ENCODE measurements at places on chromosomes 4 and X.
A peak's percentile ranks its signal among the peaks of the same experiment; 100 is the strongest.

DNA sequence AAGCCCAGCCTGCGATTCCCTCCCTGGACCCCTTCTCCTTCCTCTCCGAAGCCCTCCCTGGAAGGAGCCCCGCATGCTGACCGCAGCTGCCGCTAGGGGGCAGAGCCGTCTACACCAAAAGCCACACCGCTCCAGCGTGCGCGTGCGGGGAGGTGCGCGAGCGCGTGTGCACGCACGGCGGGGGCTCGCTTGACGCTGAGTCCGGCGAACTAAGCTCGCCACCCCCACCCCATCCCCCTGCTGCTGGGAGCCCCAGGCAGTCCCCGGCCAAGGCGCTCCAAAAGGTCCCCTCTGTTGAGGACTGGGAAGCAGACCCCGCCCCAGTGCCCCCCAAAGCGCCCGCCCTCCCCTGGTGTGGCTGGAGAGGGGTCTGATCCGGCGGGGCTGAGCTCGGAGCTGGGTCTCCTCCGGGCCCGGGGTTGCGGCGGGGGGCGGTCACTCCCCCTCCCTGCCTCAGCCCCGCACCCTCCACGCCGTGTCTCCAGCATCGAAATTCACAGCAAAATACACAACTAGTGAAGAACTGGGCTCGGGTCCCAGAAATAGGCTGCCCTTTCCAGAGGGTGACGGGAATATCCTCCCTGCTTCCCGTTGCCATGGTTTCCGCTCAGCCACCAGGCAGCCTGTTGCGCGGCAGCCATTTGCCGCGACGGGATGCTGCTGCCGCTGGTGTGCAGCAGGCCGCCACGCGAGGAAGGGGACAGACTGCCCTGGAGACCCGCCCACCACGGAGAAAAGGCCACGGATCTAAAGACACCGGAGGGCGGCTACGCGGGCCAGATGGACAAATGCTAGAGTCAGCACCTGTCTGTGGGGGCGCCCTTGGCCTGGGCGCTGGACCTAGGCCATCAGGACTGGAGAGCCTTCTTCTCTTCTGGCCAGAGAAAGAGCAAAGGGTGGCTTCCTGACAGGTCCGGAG lies 11.2 kb upstream of the CCNQ start:
- peak; percentile 75 for DNase-seq

- DNase-seq: no peak
Observed at GRCh38 chr4:121977251-121978171, 25.7 kb upstream of the TRPC3 start.

GRCh38 chr4:1597021-1597931 lies 86.8 kb downstream of the FAM53A start:
- DNase-seq: peak; percentile 0

DNA sequence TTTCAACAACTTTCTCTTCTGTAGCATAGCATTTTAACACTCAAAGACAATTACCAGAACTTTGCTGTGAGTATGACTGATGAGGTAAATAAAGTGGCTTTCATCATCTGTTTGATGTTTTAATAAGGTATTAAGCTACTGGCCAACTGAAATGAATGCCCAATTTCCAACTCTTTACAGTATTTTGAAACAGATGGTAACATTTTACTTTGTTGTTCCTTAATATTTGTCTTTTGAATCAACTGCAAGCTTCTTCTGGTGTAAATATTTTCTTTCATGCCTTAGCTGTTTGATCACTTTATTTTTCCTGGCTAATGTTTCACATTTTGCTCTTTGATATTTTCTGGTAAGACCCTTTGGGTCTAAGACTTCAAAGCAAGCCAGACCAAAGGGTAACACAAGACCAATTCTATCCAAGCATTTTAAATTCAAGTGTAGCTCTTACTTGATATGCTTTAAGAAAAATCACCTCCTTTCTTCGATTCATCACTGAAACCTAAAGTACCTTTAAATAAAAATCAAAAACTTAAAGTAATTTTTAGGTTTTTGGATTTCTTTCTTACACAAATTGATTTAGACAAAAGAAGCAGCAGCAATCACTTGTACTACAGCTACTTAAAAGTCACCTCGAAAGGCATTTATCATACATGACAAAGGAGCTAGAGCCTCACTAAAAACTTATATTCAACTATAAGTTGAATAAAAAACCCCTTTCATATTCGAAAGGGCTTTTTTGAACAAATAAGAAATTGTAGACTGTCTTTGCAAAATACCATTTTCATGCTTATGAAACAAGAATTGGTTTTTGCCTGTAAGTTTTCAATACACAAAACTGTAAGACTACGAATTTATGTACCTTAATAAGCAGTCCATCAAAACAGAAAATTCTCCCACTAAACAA lies 57.6 kb downstream of the TBCK start:
- DNase-seq: no peak

DNA sequence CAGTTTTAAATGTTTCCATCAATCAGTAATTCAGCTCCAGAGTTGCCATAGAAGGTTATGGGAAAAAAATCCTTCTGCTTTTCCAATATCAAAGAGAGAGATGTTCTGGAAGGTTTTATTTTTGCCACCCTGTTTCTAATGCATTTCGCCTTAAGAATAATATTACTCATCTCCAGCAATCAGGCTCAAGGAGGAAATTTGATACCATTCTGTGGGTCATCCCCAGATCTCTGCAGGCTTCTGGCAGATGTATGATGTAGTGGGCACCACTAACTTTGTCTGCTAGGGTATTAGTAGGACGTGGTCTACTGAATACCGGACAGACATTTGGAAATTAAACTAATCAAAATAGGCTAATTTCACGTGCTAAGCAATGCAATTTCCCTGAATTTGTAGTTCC lies 645.4 kb upstream of the TENM3 start:
- DNase-seq: no peak

Measured in T-helper 2 cell (primary cell).